ENCODE measurements at places on chromosomes 7 and 10. TPM values are rescaled to one million over a fixed set of nuclear protein-coding genes. Genes with fewer than 3 reads are reported as not detected.
A peak's percentile ranks its signal among the peaks of the same experiment; 100 is the strongest.

GRCh38 chr7:157404845-157405481 lies 68.2 kb downstream of the DNAJB6 start:
- DNase-seq = peak; percentile 89

GRCh38 chr7:37234928-37235327 lies 213.7 kb downstream of the ELMO1 start:
- no peak for DNase-seq

Gene DYNC1I1
- total RNA-seq = 0.14 TPM

GRCh38 chr10:53023411-53023810 lies 250.8 kb upstream of the MBL2 start:
- DNase-seq = no peak

Gene SCART1
- total RNA-seq = 0.14 TPM

DNA sequence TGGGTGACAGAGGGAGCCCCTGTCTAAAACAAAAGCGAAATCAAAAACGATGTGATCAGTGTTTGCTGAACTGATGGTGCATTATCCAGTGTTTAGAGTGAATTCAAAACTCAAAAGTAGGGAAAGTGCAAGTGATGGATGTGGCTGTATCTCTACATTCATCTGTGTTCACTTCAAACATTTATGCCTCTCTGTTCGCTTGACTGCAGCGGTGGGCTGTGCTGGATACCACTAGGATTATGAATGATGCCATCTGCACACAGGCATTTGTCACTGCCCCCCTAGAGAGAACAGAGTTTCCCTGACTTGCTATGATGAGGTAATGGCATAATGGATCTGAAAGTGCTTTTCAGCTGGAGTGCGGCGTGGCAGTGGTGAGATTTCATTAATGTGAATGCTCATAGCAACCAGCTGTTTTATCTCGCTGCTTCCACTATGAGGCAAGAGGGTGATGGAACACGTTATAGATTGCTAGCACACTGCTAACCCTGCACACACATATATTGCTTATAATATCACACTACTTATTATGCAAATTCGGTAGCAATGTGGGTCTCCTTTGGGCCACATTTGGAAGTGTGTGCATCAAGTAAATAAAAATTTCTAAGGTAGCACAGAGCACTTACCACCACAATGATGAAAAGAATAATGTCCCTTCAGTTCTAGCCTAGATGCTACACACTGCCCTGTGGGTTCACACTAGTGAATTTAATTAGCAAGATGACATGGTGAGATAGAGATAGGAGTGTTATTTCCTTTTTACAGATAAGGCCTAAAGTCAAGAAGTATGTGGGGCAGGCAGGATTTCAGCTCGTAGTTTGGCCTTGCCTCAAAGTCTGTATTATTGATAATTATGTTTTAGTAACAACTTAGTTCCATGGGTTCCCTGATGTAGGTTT lies 164.7 kb downstream of the CAMK1D start:
- DNase-seq = no peak

DNA sequence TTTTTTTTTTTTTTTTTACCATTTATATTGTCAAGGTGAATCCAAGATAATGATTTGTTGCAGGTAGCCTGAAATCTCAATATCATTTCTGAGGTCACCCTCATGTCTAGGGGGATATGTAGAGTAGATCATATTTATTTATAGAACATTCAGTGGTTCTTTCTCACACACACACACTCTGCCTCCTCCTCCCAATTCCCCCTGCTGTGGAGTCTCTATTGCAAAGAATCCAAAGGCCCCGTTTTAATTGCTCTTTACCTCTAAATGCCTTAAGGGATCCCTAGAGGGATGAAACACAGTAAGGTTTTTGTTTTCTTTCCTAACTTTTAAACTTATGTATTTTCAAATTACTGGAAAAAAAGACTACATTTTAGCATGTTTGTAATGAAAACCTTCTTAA lies 170.0 kb downstream of the PRKG1 start:
- no peak for DNase-seq

DNA sequence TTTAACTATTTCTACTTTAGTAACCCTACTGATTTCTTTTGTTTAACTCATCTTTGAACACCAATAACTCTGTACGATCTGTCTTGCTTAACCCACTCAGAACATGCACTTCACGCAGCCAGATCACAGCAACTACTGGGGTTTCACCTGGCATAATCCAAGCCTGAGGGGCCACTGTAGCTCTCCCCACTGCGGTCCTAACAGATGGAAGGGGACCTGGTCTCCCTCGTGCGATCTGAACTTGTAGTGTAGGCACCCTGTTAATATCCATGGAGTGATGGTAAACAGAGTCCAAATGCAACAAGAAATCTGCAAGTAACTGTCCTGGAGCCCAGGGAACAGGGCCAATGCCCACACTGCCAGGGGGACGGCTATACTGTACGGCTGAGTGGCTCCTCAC lies 45.5 kb downstream of the INSIG1 start:
- no peak for DNase-seq

- no peak for DNase-seq
These were observed 13.8 kb upstream of the PAX2 start for GRCh38 chr10:100731407-100732240.

GRCh38 chr10:32979041-32979440 lies 21.0 kb upstream of the ITGB1 start:
- no peak for DNase-seq

DNA sequence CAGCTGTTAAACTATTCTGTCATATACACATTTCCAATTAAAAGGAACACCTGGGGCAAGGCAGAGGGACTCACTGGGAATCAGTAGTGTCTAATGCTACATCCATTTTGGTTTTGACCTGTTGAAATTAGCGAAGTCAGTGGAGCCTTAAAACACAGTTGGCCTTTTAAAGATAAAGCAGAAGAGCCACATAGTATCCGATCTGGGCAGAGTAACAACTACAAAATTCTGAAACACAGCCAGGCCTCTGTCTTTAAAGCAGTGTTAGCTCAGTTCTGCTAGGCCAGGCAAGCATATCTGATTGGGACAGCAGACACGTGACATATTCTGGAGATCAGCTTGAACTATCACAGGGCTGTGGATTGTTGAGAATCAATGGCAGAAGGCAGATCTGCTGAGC lies 117.5 kb upstream of the WNT16 start:
- no peak for DNase-seq

Gene THSD7A
- total RNA-seq = 26.2 TPM

Gene NUTM2B
- 2.0 TPM for total RNA-seq

DNA sequence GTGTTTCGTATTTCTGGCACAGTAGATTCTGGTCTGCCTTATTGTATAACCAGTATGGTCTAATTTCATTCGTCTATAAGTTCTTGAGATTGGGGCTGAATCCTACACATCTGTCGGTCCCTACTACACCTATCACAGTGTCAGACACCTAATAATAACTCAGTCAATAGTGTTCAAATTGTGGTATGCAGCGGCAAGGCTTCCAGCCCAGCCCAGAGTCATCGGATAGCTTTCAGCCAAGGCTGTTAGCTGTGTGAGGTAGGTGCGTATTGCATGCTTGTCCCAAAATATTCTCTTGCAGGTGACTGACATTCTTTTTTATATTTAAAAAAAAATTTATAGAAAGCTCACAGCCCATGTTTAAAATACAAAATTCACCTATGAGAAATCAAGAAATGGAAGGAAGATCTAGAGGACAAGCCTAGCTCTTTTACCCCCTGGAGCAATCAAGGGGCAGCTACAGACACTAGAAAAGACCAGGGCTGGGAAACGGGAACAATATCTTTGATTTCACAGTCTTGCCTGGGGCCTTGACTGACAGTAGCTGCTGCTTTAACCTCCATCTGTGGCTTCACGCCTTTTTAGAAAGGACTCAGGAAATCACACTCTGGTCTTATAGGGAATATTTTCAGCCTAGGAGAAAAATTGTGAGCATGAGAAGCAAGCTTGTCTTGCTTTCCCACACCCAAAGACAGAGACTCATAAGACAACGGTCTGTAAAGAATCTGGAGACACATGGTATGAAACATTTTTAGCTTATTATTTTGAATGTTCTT lies 9.5 kb upstream of the ASB4 start:
- no peak for DNase-seq

GRCh38 chr10:129089341-129089740 lies 377.7 kb upstream of the MGMT start:
- DNase-seq = no peak

- DNase-seq = no peak
These were observed 56.2 kb upstream of the AGK start for GRCh38 chr7:141495057-141495456.

Data from kidney epithelial cell (primary cell).